ENCODE measurements at places on chromosomes 12 and 14.

- no peak for DNase-seq
Measured at GRCh38 chr14:50978888-50979287, 34.6 kb upstream of the PYGL start.

- no peak for DNase-seq
Measured at GRCh38 chr14:35408026-35408425, 3.5 kb upstream of the NFKBIA start.

- DNase-seq = no peak
Measured at GRCh38 chr12:47739979-47740378, 14.7 kb upstream of the ENDOU start.

- no peak for DNase-seq
Measured at GRCh38 chr14:106657460-106657859, 1131.1 kb downstream of the TMEM121 start.

DNA sequence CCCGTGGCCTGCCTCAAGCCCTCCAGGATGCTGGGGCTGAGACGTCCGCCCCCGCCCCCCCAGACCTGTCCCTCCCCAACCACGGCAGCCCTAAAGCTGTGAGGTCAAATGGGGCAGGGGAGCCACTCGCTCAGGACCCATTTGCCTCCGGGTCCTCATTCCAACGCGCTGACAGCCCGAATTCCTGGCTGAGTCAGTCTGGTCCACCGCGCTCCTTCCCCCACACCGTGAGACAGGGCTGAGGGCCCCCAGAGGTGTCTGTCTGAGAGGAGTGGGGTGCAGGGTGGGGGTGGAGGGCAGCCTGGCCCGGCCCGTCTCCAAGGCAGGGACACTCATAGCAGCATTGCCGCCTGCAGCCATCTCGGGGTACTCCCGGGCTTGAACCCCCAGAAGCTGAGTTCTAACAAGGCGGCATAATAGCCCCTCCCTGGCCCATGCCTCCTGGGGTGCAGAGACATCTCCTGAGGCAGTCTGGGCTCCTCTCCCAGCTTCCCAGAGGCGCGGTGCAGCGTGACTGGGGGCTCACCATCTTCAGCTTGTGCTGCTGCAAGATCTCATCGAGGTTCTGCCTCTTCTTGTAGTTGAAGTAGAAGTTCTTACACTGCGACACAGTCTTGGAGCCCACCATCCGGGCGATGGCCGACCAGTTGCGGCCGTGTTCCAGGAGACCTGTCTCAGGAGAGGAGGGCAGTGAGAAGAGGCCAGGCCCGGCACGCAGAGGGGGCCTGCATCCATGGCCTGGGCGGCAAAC is 90.5 kb downstream of the RFLNA start:
- DNase-seq = peak; percentile 88

DNA sequence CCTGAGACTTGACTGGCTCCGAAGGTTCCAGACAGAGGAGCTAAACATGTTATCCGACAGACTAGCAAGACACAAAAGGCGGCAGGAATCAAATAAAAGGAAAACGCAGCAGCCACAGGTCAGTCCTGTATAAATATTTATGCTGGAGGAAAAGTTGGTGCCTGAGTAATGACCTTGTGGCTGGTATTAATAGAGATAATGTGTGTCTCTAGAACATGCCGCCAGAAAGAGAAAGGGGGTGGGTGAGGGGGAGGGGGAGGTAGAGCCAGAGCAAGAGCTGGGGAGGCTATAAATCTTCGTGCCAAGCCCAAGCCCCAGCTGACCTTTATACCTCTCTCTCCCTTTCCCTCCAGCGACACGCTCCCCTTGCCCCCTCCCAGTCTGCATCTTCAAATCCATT is 590.4 kb downstream of the MED13L start:
- no peak for DNase-seq

DNA sequence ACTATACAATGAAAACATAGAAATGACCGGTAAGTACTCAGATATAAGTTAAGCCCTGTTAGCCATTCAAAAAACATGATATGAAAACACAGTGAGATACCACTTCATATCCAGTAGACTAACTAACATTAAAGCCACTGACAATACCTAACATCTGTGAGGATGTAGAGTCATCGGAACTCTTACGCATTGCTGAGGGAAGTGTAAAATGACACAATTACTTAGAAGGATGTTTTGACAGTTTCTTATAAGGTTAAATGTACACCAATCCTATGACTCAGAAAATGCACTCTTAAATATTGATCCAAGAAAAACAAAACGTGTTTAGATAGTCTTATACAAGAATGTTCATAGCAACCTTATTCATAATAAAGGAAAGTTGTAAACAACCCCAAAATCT is 782.9 kb downstream of the BCL11B start:
- DNase-seq = no peak

- no peak for DNase-seq
Measured at GRCh38 chr12:3152892-3153291, 75.7 kb downstream of the TSPAN9 start.

DNA sequence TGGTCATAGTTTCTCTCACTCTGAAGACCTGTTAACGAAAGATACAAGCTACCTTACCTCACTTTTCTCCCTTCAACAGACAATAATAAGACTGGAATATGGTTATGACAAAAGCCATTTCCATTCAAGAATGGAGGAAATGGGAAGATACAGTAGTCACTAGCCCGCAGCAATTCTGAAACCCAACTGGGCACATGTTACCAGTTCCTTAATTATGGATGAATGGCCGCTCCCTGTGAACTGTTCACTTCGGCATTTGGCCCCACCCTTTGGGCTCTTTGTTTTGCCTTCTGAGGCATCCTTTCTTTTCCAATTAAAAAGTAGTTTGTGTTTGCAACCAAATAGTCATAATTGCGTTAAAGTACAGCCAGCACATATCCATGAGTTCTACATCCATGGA is 19.0 kb downstream of the TRHDE start:
- no peak for DNase-seq

DNA sequence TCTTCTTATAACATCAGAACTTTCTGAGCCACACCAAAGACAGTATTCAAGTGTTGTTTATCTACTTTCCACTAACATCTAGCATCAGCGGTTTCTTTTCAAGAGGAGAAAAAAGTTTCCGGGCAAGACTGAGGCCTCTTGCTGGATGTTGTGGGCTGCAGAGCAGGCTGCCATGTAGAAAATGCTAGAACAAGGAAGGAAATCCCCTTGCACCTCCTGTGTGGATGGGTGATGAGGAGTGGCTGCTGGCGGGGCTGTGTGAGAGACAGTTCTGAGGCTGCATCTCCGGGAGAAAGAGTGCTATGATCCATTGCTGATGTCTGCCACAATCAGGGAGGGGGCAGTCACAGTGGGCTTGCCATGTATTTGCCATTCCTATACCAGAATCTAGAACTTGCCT is 37.8 kb upstream of the PPP1CC start:
- DNase-seq = no peak

- no peak for DNase-seq
Measured at GRCh38 chr14:92475451-92476187, 38.0 kb upstream of the RIN3 start.

- no peak for DNase-seq
Measured at GRCh38 chr14:36805131-36805559, 143.5 kb downstream of the PAX9 start.

GRCh38 chr12:88418856-88419497 is 161.3 kb downstream of the KITLG start:
- no peak for DNase-seq

DNA sequence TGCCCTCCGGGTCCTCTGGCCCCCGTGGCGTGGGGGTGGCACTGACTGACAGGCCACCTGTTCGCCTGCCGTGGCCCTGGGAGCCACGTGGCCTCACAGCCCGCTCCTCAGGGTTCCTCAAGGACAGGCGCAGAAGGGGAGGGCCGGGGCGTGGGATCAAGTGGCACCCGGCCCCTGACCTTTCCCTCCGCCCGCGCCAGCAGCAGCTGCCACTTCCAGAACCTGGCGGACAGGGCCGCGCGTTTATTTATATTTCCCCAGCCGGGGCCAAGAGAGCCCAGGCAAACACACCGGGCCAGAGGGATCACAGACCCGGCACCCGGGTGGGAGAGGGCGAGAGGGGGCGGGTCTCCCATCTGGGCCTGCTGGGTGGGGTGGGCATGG is 92.6 kb downstream of the RFLNA start:
- DNase-seq = no peak

Data from PC-9 (cell line).